Glomerular endothelial cell (primary cell): ENCODE measurements at places on chromosomes 2 and 18.

DNA sequence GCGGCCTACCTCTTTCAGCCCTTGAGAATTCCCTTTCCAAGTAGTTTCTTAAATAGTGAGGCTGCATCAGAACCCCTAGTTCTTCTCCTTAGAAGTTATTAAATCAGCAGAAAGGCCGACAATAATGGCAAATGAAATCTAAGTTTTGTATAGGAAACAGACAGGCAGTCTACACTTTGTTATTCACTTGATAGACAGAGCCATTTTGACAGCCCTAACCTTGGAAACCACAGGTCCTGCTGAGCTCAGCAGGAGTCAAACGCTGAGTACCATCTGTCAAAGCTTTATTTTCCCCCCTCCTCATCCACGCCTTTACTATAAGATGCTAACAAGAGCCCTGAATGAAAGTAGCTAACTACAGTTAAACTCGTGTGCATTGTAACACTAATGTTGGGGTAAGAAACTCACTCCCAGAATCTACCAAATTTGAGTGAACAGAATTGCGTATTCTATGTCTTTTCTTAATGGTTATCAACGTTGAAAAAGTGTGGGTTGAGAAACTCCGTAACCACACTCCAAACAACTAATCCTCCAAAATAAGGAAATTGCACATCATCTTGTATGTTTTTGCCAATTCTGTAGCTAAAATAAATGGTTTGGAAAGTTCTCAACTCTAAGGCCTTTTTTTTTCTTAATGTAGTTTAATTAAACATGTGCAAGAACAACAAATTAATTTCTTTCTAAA, 90.6 kb upstream of the EFEMP1 start:
- DNase-seq = no peak

DNA sequence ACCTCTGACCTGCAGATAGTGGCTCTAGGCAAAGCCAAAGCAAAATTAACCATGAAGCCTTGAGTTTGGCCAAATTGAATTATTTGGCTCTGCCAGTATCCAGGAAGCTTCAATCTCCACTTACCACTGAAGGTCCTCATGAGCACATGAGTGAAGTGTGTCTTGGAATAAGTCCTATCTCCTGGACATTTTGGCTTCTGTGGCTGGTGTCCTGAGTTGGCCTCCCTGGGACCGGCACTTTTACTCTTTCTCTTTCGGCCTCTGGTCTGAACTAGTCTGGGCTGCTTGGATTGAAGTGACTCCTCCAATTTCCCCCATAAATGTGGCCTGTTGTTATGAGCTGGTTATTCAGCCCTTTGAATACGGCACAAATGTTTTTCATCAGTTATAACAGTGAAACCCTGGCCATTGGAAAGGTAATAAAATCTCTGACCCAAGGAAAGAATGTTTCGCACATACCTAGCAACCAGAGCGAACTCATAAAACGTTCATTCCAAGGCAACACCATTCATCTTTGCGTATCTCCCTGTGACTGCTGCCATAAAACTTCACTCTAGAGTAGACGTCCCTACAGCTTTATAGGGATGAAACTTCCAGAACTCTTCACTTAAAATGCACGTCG, 216.4 kb downstream of the LPIN1 start:
- DNase-seq = no peak

DNA sequence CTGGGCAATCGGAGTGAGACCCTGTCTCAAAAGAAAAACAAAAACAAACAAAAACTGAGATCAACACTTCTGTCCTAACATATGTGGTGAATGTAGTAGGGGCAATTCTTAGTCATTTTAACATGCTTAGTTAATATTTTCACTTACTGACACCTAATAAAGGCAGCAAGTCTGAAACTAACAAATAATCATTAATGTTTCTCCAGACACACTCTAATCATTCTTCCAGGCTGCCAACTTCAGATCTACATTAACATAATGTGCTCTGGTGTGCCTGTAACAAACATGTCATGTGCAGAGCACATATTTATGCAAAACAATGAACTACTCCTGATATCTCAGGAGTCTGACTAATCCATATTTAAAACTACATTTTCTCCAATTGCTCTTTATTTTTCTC, 6.0 kb downstream of the KRCC1 start:
- no peak for DNase-seq

DNA sequence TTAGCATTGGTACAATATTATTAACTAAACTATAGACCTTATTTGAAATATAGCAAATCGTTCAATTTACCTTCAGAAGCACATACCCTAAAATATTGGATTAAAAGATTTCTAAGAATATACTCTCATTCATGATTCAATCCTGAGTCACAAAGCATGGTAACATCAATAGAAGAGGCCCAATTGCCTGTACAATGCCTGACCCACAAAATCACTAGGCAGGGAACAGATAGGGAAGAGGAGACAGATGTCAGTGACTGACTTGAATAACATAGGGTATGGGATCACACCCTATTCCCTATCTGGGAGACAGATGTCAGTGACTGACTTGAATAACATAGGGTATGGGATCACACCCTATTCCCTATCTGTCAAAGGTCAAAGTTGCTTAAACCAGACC, 611.6 kb upstream of the VRK2 start:
- no peak for DNase-seq

- no peak for DNase-seq
These were observed 161.4 kb downstream of the BCL2 start for GRCh38 chr18:63158012-63158631.
